ENCODE measurements at places on chromosomes 1 and 21.

GRCh38 chr1:155166051-155166470 lies 7.0 kb downstream of the KRTCAP2 start:
- DNase-seq = no peak

- peak; percentile 44 for DNase-seq
Measured at GRCh38 chr1:18110968-18111367, 3.4 kb downstream of the IGSF21 start.

DNA sequence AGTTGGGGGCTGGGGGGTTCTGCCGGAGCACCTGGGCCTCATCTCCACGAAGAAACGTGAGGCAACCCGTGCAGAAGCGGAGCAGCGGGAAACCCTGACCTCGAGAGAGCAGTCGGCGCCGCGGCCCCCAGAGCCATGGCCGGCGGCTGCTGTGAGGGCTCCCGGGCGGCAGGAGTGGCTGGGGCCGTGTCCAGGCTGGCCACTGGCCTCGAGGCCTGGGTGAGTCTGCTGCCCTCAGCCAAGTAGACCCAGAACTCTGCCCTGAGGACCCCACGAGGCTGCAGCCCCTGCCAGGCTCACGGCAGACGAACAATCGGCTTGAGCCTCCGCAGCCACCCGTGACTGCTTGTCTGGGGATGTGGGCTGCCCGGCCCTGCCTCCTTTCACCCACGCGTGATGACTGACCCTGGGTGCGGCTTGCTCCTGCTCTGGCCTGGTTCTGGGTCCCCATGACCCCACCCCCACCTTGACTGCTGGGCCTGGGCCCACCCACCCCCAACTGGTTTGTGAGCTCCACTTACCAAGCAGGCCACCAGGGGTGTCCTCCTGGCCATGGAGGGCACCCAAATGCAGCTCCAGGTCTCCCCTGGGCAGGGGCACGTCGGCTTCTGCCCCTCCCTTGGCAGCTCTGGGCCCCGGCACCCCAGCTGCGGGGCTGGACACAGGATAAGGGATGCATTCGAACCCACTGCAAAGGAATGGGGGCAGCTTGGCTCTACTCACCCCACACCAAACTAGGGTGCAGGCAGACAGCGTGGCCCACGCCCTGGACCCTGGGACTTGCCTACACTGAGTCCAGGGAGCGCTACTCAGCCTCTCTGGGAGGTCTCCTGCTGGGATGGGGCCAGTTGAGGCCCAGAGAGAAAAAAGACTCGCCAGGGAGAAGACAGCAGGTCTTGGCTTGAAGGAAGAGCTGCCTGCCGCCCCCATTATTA lies 34.2 kb downstream of the MORN1 start:
- DNase-seq = no peak

DNA sequence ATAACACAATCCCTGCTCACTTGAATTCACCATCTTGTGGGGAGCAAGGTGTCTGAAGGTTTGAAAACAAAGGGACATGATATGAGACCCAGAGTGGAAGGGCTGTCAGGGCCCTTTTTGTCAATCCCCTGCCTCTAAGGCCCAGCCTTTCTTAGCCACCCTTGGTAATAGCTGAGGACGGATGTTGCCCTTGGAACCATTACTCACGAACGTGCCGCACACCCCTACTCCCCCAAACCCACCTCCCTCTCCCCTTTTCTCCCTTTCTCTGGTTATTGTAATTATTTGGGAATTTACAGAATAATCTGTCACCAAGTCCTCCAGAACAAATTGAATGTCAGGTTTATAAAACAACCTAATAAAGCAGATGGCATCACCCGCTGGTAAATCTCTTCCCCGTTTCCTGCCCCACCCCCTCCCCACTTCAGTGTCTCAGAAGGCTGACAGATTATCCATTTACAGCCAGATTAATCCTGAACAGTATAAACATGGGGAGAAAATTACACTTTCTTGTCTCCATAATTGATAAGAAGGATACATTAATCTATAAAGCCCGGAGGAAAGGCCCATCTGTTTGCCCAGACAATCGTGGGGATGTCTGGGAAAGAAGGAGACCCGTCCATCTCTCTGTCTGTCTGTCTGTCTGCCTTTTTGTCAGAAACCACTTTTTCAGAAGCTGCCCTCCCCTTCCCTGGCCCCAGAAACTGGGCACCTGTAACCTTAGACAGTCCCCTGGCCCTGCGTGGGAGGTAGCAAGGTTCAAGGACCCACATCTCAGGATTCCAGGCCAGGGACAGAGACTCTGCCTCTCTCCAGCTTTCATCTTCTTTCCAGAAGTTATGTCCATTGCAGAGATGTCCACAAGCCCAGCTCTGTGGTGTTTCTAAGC lies 60.6 kb upstream of the CD34 start:
- no peak for DNase-seq

DNA sequence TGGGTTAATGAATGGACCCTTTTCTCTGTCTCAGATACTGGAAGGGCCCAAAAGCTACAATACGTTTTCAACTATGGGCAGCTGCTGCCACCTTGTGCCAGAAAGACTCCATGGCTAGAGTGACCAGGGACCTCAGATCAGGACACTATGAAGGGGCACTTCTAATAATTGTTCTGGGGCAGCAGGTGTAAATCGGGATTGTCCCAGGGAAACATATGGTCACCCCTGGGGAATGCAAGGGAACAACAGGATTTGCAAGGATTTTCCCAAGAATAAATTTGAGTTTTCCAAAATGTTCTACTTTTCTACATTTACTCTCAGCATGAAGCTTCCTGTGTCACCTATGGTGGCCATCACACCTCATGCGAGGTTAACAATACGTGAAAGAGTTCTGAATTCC lies 12.0 kb upstream of the FCAMR start:
- peak; percentile 72 for DNase-seq

- DNase-seq = no peak
Measured at GRCh38 chr1:159866066-159866465, 3.6 kb upstream of the VSIG8 start.

DNA sequence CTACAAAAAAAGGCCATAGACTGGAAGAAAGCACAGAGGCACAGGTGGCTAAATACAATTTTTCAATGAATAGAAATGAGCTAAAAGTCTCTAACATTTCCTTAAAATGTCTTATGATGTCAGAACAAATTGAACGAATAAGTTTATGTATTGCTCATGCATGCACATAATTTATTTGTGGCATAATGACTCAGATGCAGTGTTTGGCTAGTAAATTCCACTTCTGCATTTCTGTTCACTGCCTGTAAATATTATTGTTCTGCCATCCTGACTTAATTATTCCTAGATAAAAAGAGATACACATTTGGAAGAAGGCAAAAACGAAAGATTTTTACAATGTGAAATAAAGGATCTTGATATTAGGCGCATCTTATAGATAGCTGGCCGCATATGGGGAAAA lies 26.6 kb upstream of the EXO1 start:
- DNase-seq = no peak

- DNase-seq = no peak
Measured at GRCh38 chr1:3017440-3018050, 3.7 kb upstream of the ACTRT2 start.

DNA sequence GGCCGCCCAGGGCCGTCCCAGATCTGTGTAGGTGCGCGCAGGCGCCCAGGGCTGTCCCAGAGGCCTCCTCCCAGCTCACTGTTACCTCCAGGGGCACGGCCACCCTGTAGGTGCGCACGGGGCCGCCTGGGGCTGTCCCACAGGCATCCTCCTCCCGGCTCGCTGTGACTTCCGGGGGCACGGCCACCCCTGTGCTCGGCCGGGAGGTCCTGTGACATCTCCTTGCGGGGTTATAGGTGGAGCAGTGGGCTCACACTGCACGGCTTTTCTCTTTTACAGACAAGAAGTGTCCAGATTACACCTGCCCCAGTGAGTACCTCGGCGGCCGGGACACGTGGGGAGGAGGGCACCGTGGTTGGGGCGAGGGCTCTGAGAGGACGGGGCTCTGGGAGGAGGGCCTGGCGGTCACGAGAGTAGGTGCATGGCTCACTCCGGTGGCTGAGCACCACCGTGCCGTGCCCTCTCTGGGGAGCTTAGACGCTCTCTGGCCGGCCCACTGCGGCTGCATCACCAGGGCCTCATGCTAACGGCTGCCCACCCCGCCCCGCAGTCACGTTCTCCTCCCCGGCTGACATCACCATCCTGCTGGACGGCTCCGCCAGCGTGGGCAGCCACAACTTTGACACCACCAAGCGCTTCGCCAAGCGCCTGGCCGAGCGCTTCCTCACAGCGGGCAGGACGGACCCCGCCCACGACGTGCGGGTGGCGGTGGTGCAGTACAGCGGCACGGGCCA lies 21.4 kb downstream of the COL6A1 start:
- DNase-seq = no peak

- no peak for DNase-seq
Measured at GRCh38 chr1:3014443-3015268, 6.6 kb upstream of the ACTRT2 start.

DNA sequence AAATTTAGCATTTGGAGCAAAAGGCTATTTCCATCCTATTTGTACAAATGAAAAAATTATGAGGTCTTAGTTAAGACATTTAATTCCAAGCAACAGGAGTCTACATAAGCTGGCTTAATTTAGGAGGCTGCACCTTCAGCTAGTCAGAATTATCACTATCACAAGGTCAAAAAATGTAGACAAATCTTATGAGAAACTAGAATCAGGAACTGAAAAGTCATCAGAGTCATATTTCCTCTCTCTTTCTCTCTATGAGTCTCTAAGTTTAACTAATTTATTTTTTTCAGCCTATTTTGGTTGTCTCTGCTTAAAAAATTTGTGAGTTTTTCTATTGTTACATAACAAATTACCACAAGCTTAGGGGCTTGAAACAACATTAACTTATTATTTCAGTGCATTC lies 807.1 kb upstream of the PRMT6 start:
- DNase-seq = no peak

DNA sequence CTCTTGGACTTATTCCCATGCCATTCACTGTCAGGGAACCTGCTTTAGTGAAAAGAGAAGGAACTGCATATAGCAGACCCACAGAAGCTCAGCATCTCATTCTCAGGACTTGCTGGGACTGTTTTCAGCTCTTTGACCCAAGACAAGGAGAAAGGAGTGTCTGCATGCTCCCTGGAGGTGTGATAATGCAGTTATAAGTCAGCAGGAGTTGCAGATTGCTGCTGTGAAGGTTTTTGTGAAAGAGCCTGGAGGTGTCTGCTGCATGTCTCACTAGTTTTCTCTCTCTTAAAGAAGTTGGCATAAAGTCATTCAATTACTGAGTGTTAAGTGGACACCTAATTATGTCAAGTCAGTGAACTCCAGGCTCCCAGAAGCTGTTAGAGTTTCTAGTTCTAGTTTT lies 343.4 kb downstream of the BRINP2 start:
- no peak for DNase-seq

GRCh38 chr21:42189860-42190485 lies 29.0 kb upstream of the ABCG1 start:
- DNase-seq = no peak

DNA sequence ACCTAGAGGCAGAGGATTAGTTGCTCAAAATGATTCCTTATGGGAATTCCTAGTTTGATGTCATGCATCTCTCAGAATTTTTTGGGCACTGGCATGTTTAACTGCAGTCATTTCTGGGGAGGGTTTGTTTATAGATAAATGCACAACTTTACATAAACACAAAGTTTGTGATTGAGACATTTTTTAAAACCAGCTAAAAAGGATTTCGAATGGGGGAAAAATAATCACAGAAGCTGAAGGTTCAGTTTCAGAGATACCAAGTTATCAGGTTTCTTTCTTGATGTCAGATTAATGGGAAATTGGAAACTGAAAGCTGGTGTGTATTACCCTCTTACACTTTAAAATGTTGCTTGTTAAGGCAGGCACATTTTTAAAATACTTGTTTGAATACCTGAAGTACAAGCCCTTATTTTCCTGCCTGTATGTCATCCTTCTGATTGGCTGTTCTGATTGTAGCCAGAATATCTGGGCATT lies 72.1 kb downstream of the DISP1 start:
- DNase-seq = no peak

DNA sequence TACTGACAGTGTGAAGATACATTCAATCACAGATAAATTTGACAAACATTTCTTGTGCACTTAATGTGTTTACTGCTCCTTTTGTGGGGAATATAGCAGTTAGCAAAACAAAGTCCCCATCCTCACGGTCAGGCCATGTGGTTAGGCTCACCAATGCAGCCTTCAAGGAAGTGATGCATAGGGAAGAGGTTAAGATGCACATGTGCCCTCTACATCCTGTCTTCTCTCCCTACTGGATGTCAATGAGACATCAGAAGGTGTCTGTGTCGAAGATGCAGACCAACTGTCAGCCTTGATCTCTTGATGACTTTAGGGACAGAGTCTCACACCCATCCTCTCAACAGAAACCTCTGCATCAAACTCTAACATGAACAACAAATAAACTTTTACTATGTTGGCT lies 78.7 kb downstream of the FH start:
- DNase-seq = no peak

DNA sequence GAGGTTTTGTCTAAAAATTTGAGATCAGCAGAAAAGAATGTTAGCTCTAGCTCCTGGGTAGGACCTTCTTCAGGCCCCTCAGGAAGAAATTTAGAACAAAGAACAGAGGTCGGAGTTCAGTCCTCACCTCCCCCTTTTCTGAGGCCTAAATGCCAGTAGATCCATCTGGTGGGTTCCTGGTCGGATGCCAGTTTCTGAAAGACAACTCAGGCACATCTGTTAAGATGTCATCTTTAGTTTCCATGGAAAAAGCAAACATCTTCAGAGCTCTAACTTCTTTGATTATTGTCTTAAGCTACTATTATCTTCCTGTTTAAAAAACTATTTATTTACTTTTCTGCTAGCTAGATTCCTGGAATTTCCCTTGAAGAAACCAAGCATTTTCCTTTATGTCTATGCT lies 37.1 kb upstream of the USP25 start:
- no peak for DNase-seq

GRCh38 chr1:21340230-21340945 lies 50.1 kb upstream of the ECE1 start:
- DNase-seq = no peak

DNA sequence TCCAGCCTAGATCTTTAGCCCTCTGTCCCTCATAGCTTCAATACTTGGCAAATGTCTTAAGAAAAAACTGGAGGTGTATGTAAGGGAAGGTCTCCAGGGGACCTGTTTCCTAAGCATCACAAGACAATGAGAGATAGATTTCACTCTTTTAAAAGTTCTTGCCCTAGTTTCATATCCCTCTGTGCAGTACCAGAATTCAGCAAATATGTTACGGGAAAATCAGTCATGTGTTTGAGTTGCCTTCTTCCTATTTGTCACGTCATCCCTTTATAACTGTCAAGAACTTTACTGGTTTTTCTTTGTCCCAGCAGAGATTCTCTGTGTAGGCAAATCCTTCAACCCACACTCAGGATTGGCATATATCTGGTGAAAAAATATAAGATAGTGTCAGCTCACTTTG lies 32.3 kb downstream of the DNASE2B start:
- DNase-seq = no peak

GRCh38 chr1:172719694-172720138 lies 60.8 kb downstream of the FASLG start:
- DNase-seq = peak; percentile 57

- peak; percentile 58 for DNase-seq
Measured at GRCh38 chr1:219773775-219774174, 154.6 kb downstream of the SLC30A10 start.

GRCh38 chr1:177902266-177902665 lies 67.6 kb downstream of the SEC16B start:
- no peak for DNase-seq

- DNase-seq = no peak
Measured at GRCh38 chr1:94773296-94773809, 46.8 kb upstream of the SLC44A3 start.

- DNase-seq = no peak
Measured at GRCh38 chr21:14602382-14602958, 56.4 kb upstream of the SAMSN1 start.

GRCh38 chr1:16298653-16299052 lies 53.6 kb downstream of the FBXO42 start:
- no peak for DNase-seq

Data from GM13976 (cell line).